Hippocampal formation (tissue), 2 donors: ENCODE measurements at places on chromosomes 12 and 14.

- no peak for DNase-seq
Measured at GRCh38 chr12:74483057-74483456, 54.6 kb upstream of the ATXN7L3B start.

- DNase-seq, result no peak
Measured at GRCh38 chr12:43903686-43904085, 67.8 kb downstream of the TMEM117 start.

- DNase-seq, result no peak
Measured at GRCh38 chr14:26959437-26959836, 361.6 kb upstream of the NOVA1 start.

- DNase-seq, result no peak
Measured at GRCh38 chr12:94721173-94721572, 70.8 kb upstream of the TMCC3 start.

DNA sequence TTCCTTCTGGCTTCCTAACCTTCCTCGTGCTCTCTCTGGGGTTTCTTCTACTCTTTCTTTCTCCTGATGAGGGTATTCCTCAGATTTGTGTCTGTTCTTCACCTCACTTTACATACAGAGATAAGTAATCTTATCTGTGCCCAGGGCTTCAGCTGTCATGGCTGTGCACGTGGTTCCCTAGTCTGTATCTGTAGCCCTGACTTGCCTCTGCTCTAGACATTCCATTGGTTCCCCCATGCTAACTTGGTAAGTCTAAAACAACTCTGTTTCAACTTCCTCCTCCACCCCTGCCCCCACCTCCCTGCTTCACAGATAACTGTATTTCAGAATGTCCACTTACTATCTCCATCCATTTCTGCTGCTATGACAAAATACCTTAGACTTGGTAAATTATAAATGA, 10.8 kb downstream of the DIP2B start:
- no peak for DNase-seq

DNA sequence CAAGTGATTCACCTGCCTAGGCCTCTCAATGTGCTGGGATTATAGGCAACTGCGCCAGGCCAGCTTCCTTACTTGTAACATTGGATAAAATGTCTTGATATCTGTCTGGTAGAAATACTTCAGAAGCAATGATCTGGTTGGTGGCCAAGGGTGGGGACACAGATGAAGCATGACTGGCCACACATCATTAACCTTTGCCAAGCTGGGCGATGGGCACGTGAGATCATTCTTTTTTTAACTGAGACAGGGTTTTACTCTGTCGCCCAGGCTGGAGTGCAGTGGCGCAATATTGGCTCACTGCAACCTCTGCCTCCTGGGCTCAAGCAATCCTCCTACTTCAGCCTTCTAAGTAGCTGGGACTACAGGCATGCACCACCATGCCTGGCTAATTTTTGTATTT, 31.1 kb downstream of the PLEKHH1 start:
- DNase-seq, result no peak

DNA sequence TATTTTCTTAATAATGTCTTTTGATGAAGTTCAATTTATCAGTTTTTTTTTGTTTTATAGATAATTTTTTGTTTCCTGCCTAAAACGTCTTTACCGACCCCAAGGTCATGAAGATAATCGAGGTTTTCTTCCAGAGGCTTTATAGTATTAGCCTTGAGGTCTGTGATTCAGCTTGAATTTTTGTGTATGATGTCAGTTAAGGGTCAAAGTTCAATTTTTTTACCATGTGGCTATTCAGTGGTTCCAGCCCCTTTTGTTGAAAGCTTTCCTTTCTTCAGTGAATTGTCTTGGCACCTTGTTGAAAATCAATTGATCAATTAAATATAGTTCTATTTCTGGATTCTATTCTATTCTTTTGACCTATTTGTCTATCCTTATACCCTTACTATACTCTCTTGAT, 3.2 kb upstream of the MGST1 start:
- DNase-seq, result no peak
